Activated naive CD8-positive, alpha-beta T cell treated with anti-CD3 and anti-CD28 coated beads, Interleukin-2, amount 50 U/mL, for 16 hours (primary cell): ENCODE measurements at places on chromosomes 13 and 19.

- DNase-seq = no peak
Measured at GRCh38 chr13:76643596-76643995, 242.6 kb downstream of the KCTD12 start.

- no peak for DNase-seq
Measured at GRCh38 chr13:106802917-106803316, 235.0 kb upstream of the ARGLU1 start.

DNA sequence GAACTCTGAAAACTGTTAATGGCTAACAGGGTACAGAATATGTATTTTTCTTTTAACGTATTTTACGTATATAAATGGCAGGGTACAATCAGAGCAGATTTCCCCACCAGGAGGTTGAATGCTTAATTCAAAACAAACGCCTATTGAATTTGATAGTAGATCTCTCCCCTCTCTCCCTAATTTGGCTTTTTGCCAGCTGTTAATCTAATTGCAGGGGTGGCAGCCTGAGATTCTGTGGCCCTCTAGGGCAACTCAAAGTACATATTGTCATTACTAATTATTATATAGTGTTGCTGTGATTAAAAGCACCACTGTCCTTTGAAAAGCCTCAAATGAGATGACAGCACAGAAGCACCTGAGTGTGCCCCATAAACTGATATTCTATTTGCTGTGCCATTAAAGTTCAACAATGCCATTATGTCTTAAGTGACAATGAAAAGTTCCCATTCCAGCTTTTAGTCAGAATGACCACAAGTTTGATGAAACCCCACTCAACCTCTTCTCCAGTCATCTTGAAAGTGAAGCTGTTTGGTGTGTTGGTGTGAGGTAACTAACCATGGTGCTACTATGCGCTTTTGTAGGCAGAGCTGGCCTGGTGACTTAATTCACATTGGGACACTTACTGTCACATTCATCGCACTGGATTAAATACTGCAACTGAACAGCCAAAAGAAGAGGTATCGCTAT is 351.4 kb downstream of the KCNRG start:
- DNase-seq = no peak

- DNase-seq = no peak
Measured at GRCh38 chr13:82298106-82298505, 1584.2 kb downstream of the SLITRK1 start.

DNA sequence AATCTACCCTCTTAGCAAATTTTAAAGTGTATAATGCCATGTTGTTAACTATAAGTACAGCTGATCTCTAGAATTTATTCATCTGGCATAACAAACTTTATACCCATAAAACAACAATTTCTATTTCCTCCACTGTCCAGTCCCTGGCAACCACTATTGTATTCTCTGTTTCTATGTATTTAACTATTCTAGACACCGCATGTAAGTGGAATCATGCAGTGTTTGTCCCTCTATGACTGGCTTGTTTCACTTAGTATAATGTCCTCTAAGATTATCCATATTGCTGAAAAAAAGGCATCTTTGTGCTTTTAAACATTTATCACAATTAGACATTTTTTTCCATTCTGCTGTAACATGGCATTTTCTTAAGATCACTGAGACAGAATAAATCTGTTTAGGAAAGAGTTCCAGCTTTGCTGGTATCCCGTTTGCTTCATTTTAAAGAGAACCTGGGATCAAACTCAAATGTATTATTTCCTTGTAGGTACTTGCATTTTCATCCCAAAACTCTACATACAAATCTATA is 1191.0 kb downstream of the SLITRK5 start:
- no peak for DNase-seq

GRCh38 chr19:55489711-55490477 is 1.7 kb downstream of the SSC5D start:
- DNase-seq = no peak

DNA sequence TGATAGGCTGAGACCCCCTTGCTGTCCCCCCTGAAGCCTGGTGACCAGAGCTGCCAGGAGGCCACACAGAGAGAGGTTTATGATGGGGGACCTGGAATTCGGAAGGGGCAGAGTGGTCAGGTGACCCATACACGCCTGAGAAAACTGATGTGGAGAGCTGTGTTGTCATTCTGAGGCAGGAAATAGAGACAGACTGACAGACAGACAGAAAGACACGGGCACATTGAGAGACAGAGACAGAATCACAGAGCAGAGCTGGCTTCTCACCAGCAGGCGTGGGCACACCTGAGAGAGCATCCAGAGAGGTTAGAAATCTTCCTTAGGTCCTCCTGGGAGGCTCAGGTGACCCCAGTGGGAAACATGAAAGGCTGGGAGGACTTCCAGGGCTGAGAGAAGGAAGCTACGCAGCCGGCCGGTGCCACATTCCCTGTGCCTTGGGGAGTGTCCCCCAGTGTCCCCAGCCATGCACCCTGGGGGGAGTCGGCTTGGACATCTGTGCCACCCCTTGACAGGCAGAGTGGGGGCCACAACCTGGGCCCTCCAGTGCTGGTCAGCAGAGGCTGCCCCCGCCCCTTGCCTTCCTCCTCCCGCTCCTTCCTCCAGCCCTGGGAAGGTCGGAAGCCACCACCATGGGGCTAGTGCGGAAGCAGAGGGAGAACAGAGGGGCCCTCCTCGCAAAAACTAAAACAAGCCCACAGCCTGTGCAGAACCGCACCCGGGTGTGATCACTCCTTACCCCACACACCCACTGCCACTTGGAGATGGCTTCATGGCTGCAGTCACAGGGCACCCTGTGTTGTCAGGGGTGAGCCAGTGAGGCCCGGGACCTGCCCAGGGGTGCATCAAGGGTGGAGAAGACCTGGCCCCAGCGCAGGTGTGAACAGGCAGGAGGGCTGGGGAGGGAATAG is 2.2 kb downstream of the FFAR1 start:
- DNase-seq = no peak

- no peak for DNase-seq
Measured at GRCh38 chr13:42745655-42746054, 35.7 kb upstream of the FAM216B start.

DNA sequence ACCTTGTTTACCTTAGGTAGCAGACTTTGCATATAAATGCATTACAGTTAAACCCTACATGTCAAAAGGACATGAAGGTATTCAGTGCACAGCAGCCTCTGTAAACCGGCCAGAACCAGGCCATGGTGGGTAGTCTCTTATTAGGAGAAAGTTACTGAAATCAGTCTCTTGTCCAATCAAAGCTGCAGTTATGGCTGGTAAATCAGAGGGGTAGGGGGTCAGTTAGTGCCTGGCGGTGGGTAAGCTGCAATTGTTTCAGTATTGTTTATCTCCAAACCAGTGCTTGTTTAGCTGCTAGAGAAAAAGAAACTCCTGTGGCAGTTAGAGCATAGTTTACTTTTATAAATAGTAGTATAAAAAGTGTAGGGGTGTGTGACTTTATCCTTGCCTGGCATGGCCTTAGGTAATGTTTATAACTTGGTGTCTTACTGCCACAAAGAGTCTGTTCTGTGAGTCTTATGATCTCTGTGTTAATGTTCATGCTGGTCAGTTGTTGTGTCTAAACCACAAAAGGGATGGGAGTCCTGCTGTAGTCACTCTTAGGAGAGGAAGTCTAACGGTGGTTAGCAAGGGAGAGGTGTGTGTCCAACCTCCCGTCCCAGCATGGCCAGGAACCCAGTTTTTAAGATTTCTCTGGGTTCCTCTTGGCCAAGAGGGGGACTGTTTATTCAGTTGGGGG is 28.0 kb downstream of the CHST8 start:
- no peak for DNase-seq

GRCh38 chr13:30906411-30907051 is 460 bp downstream of the MEDAG start:
- DNase-seq = no peak

DNA sequence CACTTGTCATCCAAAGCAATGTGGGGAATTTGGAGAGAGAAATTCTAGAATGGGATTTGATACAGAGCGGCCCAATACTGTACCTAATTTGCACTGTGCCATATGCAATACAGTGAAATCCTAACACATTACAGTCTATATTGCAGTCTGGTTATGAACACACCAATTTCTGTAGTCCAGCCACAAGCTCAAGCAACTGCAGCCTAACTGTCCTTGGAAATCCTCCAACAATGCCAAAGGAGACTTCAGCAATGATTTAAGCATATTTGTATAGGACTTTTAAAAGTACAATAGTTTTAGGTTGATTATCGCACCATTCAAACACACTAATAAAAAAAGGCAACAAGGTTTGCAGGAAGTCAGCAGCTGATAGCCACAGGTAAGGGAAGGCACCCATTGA is 17.3 kb downstream of the DIAPH3 start:
- no peak for DNase-seq

- no peak for DNase-seq
Measured at GRCh38 chr19:51009061-51009891, 7.9 kb upstream of the KLK8 start.
